Effector memory CD8-positive, alpha-beta T cell (primary cell): ENCODE measurements at places on chromosomes 3 and 15.

- no peak for DNase-seq
- H3K27me3 ChIP-seq: peaks cover 11% of the 10 kb centered on the region
- H3K36me3 ChIP-seq: peaks cover 3% of the 10 kb centered on the region
- no peak overlapping the region for H3K27ac ChIP-seq
- peaks cover 2% of the 10 kb centered on the region for H3K4me1 ChIP-seq
- no peak overlapping the region for H3K4me3 ChIP-seq
These were observed 37.4 kb upstream of the LDHAL6B start for GRCh38 chr15:59169251-59169708.

DNA sequence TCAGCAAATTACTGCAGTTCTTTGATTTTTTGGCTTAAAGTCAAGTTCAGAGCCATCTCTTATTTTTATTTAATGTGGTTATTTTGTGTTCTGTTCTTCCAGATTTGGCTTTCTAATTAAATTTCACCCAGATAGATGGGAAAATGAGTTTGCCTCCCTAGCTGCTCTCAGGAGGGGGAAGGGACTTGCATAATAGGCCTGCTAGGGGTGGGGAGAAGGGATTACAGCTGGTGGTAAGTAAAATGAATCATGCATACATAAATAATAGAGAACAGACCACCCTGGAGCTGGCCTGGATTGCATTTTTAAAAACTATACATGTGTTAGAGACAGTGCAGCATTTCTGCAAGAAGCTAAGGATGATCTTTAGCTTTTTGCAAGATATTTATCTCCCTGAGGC, 3.9 kb upstream of the PXYLP1 start:
- no peak overlapping the region for H3K27ac ChIP-seq
- no peak overlapping the region for H3K4me3 ChIP-seq
- peaks cover 3% of the 10 kb centered on the region for H3K36me3 ChIP-seq
- H3K27me3 ChIP-seq: no peaks in the 10 kb centered on the region

GRCh38 chr3:138400651-138401070, 33.8 kb upstream of the ESYT3 start:
- no peak overlapping the region for H3K27ac ChIP-seq
- no peaks in the 10 kb centered on the region for H3K4me1 ChIP-seq
- H3K27me3 ChIP-seq: peaks cover 64% of the 10 kb centered on the region
- H3K4me3 ChIP-seq: no peak overlapping the region
- no peaks in the 10 kb centered on the region for H3K36me3 ChIP-seq
- DNase-seq: no peak

DNA sequence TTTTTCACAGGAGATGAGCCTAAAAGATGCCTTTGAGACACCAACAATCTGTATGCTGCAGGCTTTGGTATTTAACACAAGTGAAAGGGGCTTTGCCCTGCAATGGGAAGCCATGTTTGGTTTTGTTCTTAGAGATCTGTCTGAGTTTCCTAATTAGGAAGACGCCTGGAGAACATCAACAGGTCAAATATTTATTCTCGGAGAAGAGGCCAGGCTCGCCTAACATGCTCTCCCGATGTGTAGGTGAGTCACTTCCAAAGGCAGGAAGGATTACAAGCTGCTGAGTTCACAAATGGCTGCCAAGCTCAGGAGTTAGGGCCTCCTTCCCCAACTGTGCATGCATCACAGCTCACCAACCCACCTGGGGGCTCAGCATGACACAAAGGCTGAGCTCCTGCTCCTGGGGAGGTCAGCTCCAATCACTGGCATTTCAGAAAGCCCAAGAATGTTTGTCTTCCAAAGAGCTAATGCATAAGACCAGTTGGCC, 119.5 kb upstream of the PRICKLE2 start:
- H3K27me3 ChIP-seq: peaks cover 8% of the 10 kb centered on the region
- no peak overlapping the region for H3K4me3 ChIP-seq
- no peak overlapping the region for H3K27ac ChIP-seq
- no peaks in the 10 kb centered on the region for H3K36me3 ChIP-seq
- no peaks in the 10 kb centered on the region for H3K4me1 ChIP-seq
- no peak for DNase-seq

DNA sequence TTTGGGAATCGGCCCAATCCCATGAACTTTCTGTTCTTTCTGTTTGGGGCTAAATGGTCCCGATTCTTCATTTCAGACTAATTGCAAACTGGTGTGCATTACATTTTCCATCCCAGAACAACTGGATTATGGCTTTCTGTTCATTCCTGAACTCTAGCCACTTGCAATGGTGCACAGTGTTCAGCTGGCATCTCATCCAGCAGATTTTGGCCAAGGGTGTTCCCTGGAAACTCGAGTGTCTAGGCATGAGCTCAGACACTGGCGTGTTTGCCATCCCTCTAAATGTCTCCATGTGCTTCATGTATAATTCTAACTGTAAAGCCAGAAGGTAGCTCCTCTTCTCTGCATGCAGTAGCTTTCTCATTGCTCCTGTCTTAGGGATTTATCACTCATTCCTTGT, 97.1 kb upstream of the MYZAP start:
- no peak overlapping the region for H3K4me3 ChIP-seq
- DNase-seq: no peak
- H3K4me1 ChIP-seq: no peaks in the 10 kb centered on the region
- H3K27ac ChIP-seq: no peak overlapping the region

GRCh38 chr3:155038203-155038554, 41.9 kb upstream of the MME start:
- no peak overlapping the region for H3K4me3 ChIP-seq
- no peaks in the 10 kb centered on the region for H3K27me3 ChIP-seq
- H3K36me3 ChIP-seq: no peaks in the 10 kb centered on the region
- no peak for DNase-seq
- H3K4me1 ChIP-seq: no peaks in the 10 kb centered on the region
- no peak overlapping the region for H3K27ac ChIP-seq

- peaks cover 20% of the 10 kb centered on the region for H3K27me3 ChIP-seq
- no peak for DNase-seq
- H3K4me3 ChIP-seq: no peak overlapping the region
- H3K4me1 ChIP-seq: no peaks in the 10 kb centered on the region
These were observed 20.6 kb upstream of the AQP9 start for GRCh38 chr15:58117619-58118018.

DNA sequence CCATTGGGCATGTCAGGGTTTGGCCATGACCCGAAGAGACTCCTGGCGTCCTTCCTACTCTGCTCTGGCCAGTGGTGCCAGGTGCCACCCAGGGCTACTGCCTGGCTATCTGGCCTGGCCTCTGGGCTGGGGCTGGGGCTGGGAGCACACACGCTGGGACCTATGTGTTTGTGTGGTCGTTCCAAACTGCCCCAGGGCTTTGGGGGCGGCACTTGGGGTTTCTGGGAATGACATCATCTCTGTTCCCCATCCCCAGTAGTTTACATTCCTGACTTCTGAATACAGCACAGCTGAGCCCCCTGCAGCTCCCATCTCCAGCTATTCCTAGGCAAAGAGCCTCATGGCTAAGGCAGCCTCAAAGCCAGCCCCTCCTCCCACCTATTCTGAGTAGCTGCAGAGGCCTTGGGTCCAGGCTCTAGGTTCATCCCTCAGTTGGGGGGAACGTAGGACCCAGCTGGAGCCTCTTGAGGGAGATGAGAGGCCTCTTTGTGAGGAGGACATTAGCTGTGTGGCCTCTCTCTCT, 24.3 kb downstream of the PLEKHO2 start:
- H3K4me1 ChIP-seq: peaks cover 35% of the 10 kb centered on the region
- no peak overlapping the region for H3K4me3 ChIP-seq

DNA sequence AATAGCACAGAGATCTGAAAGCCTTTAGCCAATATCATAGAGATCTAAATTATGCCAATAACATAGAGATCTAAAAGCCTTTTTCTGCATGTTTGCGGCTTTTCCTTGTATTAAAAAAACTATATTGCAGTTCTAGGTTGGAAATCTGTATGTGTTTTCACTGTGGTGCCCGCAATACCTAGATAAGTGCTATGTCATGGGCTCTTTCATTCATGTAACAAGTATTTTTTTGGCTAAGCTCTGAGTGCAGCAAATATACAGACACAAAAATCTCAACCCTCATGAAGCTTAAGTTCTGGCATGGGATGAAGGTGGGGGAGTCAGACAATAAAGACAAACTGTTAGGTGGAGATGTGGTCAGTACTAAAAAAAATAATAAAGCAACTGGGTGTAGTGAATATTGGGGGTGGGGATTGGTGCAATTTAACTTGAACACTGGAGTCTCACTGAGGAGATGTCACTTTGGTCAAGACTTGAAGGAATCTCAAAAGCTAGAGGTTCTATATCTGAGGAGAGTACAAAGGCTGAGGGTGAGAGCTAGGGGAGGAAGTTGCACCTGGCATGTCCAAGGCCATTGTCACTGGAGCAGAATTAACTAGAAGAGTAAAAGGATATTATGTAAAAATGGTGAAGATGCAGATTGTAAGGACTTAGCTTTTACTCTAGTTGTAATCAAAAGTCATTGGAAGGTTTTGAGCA, 973 bp downstream of the BUB1B start:
- H3K27ac ChIP-seq: no peak overlapping the region
- H3K36me3 ChIP-seq: peaks cover 6% of the 10 kb centered on the region
- no peak overlapping the region for H3K4me3 ChIP-seq
- H3K27me3 ChIP-seq: no peaks in the 10 kb centered on the region
- DNase-seq: no peak
- no peaks in the 10 kb centered on the region for H3K4me1 ChIP-seq

GRCh38 chr3:124569761-124570160, 160.5 kb upstream of the UMPS start:
- DNase-seq: no peak
- no peak overlapping the region for H3K4me3 ChIP-seq
- no peaks in the 10 kb centered on the region for H3K36me3 ChIP-seq
- H3K4me1 ChIP-seq: no peaks in the 10 kb centered on the region

- peaks cover 47% of the 10 kb centered on the region for H3K27me3 ChIP-seq
- peaks cover 2% of the 10 kb centered on the region for H3K36me3 ChIP-seq
- DNase-seq: no peak
- no peak overlapping the region for H3K27ac ChIP-seq
These were observed 24.0 kb upstream of the TRH start for GRCh38 chr3:129950318-129951046.

- peaks cover 21% of the 10 kb centered on the region for H3K27me3 ChIP-seq
- peak within 1 kb of the TSS; percentile 92 for H3K27ac ChIP-seq
- H3K4me1 ChIP-seq: peaks cover 24% of the 10 kb centered on the region
These were observed at the start of gene PRKCD for GRCh38 chr3:53160660-53161449. Gene PRKCD (plus strand): TSS chr3:53161209. CDS start chr3:53178423, 17,214 bp downstream.

- no peaks in the 10 kb centered on the region for H3K27me3 ChIP-seq
- peaks cover 46% of the 10 kb centered on the region for H3K4me1 ChIP-seq
- no peak overlapping the region for H3K4me3 ChIP-seq
- peak; percentile 22 for DNase-seq
- no peak overlapping the region for H3K27ac ChIP-seq
These were observed 255.5 kb downstream of the UACA start for GRCh38 chr15:70507772-70508371.

DNA sequence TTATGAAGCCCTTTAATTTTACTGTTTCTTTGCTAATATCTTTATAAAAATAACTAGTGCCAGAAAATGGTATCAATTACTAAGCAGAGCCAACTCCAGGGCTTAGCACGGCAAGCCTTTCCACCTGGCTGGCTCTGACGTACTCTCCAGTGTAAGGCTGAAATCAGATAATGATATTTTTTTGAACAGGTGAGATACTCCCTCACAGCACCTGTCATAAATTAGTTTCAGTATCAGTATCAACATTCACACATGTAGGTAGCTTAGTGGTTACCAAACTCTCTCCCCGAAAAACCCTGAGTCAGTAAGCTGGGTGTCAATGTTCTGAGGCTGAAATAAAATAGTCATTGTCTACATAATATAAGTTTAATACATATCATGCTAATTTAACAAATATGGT, 710.1 kb downstream of the SQOR start:
- H3K27ac ChIP-seq: no peak overlapping the region
- H3K36me3 ChIP-seq: no peaks in the 10 kb centered on the region
- H3K4me1 ChIP-seq: no peaks in the 10 kb centered on the region
- no peak overlapping the region for H3K4me3 ChIP-seq
- no peak for DNase-seq
